ENCODE measurements at places on chromosomes 4 and X.

- DNase-seq: no peak
Observed at GRCh38 chr4:122758033-122758432, 25.5 kb downstream of the BBS12 start.

- DNase-seq: no peak
Observed at GRCh38 chrX:42495139-42495538, 282.8 kb downstream of the PPP1R2C start.

DNA sequence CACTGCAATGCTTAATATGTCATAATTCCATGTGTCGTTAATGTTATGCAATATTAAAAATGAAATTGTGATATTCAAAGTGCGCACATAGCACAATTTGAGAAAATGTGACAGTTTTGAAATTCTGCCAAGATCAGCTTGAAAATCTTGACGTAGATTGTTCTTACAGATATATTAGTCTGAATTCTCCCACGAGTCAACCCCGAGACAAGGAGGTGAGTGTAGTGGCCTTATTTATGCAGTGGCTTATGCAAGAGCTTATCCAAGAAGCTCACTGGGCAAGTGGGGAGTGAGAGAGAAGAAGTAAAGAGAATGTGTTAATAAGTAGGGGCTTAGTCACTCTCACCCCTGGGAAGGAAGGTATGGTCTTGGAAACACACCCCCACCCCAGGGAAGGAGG, 286.1 kb upstream of the STS start:
- no peak for DNase-seq

GRCh38 chrX:109672239-109672638, 47.3 kb upstream of the KCNE5 start:
- DNase-seq: no peak

DNA sequence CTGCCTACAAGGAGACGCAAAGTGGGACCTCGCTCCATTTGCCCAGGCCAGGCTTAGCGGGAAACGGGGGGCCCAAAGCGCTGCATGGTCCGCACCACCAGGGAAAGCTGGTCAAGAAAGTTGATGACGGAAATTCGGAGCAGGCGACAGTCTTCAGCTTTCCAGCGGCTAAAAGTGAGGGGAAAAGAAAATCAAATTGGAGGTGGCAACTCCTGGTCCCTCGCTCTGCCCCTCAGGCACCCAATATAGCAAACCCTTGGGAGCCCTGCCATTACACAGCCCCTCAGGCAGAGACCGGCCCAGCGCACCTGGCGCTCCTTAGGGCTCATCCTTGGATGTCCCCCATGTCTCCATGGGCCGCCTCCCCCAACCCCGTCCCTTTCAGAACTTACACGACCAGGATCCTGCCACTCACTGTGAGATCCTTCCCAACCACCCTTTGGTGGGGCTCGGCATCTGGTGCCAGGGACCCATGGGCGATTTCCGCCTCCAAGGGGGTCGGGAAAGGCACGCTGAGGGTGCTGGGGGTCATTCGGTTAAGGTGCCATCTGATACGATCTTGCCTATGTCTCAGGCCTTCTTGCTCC, 1.1 kb downstream of the LAGE3 start:
- DNase-seq: no peak

DNA sequence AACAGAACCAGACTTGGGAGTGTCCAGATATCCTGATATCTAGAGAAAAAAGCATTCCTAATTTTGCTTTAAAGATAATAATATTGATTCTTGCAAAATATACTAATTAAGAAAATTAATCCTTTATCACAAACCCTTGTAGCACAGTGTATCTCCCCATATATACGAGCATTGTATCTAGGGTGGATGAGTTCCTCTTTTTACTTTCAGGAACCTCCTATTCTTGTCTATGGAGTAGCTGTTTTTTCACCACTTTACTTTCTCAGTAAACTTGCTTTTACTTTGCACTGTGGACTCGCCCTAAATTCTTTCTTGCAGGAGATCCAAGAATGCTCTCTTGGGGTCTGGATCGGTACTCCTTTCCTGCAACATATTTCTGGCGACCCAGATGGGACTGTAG, 103.9 kb downstream of the GLUD2 start:
- no peak for DNase-seq

DNA sequence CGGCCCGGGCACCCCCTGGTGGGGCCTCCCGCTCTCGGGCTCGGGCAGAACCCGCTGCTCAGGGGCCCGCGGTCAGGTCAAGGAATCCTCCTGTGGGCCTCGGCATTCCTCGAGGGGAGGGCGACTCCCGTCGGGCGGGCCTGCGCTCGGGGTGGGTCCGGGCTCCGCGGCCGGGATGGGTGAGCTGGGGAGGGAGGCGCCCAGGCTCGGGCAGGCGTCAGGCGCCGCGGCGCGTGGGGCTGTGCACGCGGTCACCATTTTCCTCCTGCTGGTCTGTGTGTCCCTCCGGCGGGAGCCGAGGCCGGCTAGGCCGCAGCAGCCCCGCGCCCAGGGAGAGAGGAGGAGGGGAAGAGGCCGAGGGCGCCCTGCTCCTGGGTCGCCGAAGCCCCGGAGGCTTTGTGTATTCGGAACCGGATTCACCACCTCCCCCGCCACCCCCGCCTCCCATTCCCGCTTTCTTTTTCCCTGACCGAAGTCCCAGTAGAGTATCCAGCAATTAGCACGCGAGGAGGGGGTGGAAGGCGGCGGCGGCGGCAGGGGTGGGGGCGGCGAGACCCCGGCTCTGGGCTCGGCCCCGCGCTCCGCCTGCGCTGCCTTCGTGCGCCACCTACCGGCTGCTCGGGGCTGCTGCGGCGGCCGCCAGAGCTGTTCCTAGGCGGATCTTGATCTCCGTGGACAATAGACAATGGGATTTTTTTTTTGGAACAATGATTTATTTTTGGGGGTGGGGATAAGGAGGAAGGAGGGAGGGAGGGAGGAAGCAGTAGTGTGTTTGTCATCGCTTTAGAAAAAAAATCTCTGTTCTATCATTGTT, 99.0 kb upstream of the MAML3 start:
- DNase-seq: peak; percentile 92

DNA sequence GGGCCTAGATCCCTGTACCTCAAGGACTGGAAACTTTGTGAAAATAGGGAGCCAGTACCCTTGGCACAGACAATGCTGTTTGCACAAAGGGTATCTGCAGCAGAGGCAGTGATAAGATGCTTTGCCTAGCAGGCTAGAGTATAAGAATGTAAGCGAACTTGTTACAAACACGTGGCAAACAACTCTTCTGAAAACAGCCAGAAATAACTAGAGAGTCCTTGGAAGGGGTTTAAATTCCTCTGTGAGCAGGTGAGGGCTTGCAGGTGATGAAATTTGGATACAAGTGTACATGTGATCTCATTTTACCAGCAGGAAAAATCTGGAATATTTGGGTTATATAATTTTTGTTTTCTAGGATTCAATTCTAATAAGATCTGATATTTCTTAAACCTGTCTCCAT, 18.6 kb upstream of the ACSL4 start:
- DNase-seq: no peak

DNA sequence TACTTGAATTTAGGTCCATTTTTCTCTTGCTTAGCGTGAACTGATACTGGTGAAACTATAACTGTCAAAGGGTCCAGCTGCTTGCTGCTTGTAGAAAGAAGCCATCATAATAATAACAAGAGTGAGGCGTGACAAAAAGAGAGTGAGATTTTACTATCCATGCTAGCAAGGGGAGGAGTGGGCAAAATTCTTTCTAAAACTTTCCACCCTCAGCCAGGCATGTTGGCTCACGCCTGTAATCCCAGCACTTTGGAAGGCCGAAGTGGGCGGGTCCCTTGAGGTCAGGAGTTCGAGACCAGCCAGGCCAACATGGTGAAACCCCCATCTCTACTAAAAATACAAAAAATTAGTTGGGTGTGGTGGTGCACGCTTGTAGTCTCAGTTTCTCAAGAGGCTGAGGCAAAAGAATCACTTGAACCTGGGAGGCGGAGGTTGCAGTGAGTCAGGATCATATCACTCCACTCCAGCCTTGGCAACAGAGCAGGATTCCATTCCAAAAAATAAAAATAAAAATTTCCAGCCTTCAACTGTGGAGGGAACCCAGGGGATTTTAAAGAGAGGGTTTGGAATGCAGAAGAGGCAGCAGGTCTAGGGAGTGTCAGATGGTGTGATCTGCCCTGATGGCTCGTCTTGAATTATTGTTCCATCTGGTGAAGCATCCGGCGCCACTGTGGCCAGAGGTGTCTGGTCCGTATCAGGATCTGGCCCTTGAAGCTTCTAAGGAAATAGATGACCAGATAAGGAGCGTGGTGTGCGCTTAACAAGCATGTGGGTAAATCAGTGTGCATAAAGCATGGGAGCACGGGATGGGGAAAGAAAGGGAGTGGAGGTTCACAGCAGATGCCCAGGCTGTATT, 51.8 kb downstream of the LRP2BP start:
- DNase-seq: no peak

DNA sequence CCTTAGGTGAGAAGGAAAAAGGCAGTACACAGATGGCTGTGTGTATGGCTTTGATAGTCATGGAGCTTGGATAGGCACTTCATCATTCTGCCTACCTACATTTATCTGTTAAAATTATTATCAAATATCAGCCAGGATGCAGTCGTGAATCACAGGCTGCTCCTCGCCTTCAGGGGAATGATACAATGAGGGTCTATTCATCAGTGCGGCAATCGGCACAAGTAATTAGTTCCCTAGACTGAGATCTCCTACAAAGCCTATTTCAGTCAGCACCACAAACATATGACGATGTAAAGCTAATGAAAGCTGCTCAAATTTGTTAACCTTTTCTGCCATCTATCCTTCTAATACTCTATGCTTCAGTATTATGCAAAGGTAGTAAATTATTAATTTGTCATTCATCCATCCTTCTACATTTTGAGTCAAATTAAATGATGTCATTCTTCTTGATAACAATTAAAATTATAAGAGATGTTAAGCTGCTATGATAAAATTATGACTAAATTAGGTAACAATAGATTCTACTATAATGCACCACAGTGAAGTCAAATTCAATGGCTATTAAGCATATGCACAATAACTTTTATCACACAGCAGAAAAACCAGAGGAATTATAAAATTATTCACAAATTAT, 19.0 kb downstream of the MAB21L2 start:
- DNase-seq: no peak

DNA sequence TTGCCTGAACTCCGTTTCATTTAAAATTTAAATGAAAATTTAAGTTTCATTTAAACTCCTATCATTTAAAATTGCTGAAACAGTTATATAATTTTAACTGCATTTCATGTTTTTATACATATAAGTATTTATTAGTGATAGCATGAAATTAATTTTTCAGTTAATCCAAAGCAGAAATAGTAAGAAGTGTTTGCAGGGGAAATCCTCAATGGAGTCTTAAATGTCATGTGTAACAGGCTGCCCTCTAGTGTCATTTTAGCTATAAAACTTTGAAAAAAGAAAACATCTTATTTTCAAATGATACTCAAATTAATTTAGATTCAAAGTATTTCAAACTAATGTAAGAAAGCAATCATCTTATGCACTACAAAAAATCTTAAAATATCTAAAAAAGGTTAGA, 27.2 kb downstream of the TAPT1 start:
- no peak for DNase-seq

GRCh38 chr4:142406499-142406835, 439.6 kb downstream of the INPP4B start:
- no peak for DNase-seq

GRCh38 chr4:69881173-69881773, 21.3 kb upstream of the SULT1E1 start:
- no peak for DNase-seq

DNA sequence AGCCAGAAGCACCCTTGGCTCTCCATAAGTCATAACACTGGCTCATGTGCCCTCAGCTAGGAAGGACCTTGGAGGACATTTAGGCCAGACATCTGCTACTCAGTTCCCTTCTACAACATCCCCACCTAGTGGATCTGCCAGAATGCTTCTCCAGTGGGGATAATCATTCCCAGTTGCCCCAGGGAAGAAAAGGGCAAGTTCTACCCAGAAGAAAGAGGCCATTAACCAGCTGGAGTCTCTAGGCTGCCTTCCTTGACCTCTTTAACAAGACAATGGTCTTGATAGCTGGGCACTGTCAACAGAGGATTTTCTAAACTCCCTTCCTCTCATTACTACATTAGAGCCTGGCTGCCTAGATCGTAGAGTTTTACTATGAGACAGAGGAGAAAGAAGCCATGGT, 42.0 kb downstream of the LGI2 start:
- no peak for DNase-seq

GRCh38 chrX:147850875-147851274, 60.8 kb upstream of the FMR1 start:
- no peak for DNase-seq
